ENCODE measurements at places on chromosomes 5 and 9.

DNA sequence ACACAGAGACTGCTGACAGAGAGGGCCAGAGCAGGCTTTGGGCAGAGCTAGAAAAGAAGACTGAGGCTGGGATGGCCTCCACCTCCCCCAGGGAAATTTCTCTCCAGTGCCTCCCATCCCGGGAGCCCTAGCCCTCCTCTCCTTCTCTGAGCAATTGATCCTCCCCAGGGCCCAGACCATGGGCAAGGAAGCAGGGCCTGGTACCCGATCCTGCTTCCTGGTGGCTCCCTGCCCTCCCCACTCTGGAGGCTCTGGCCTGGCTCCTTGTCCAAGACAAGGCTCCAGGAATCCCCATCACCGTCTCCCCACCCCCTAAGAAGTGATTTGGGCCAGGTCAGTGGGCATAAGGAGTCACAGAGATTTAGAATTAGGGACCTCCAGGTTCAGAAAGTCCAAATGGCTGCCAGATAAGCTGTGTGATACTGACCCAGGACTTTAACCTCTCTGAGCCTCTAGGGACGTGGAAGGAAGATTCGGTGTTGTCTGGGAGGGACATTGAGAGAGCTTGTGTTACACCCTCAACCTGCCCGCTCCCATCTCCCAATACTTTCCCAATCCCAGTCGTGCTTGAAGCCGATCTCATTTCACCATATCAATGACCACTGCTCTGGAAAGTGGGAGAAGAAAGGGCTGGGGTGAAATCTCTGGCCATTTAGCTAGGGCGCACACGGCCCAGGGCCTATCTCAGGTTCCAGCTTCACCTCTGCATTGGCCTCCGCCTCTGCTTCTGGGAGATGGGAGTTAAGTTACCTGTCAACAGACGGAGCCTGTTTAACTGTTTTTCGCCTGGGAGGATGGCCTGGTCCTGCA lies 25.8 kb upstream of the KIF12 start:
- no peak for DNase-seq

GRCh38 chr5:94802450-94802849 lies 184.0 kb downstream of the SLF1 start:
- no peak for DNase-seq

- DNase-seq: no peak
Measured at GRCh38 chr9:105219291-105219805, 25.1 kb upstream of the SLC44A1 start.

- no peak for DNase-seq
Measured at GRCh38 chr9:127897193-127897692, 2.2 kb downstream of the ST6GALNAC6 start.

DNA sequence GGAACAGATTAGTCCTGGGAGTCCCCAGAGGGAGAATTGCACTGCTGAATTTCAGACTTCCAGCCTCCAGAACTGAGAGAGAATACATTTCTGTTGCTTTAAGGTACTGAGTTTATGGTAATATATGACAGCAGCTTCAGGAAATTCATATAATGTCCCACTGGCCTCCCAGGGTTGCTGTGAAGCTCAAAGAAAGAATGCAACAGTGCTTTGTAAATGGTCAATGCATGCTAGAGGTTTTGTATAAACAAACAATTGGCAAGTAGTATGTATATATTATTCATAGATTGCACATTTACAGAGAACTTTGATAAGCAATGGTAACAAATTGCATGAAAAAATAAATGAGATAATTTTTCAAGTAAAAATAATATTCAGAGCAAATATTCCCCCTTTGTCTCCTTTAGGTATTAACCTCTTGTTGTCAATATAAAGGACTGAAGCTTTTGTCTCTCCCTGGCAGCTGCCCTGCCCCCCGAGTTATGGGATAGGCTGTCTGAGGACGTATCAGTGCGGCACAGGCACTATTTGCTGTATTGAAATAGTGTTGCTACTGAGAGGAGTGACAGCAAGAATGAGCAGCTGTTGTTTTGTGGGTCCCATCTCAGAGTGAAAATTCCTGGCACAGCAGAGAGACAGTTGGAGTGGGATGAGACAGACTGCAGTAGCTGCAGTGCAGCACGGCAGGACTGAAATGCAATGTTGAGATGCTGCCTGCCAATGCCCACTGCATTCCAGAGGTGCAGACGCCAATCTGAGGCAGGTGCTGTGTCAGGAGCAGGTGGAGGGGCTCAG lies 194.2 kb upstream of the GLRA1 start:
- no peak for DNase-seq

DNA sequence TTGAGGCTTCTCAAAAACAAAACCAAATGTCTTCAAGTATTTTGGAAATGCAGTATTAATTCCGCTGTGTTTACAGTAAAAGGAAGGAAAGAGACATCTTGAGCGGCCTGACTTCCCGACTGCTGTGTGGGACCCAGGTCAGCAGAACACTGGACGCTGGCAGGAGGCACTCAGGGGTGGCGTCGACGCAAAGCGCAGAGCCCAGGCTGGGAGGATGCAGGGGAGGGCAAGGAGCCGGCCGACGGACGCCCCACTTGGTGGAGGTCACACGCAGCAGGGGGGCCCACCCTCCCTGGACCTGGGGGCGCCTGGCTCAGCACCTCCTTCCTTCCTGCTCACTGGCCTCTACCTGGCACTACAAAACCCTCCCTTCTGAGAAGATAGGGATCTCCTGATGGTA lies 19.7 kb downstream of the SLC12A7 start:
- DNase-seq: no peak

- DNase-seq: no peak
Measured at GRCh38 chr9:84499969-84500582, 159.5 kb upstream of the SLC28A3 start.

DNA sequence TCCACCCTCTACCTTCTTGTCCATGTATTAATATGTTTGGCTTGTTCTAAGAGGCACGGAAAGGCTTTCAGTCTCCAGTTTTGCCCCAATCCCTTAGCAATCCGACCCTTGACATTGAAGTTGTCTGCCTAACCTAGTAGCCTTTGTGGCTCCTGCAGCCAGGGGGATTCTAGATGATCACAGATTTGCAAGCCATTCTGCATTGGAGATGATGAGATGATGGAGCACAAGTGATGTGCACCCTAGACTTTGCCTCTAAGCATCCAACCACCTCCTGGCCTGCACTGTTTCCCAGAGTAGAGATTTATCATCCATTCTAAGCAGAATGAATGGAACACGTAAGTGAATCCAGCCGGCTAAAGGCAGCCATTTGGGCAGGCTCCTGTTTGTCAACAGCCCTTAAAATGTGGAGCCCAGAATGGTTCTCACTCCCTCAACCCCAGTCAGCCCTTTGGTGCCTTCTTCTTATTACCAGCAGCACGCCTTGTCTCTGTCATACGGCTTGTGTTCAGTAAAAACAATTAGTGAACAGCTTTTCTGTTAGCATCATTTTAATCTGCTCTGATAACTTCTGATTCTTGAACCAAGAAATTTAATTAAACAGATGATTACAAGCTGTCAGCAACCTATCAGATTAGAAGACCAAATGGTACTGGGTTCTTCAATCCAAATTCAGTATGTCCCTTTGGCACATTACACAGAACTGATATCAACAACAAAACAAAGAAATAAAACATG lies 5.7 kb upstream of the TRAF1 start:
- DNase-seq: no peak

DNA sequence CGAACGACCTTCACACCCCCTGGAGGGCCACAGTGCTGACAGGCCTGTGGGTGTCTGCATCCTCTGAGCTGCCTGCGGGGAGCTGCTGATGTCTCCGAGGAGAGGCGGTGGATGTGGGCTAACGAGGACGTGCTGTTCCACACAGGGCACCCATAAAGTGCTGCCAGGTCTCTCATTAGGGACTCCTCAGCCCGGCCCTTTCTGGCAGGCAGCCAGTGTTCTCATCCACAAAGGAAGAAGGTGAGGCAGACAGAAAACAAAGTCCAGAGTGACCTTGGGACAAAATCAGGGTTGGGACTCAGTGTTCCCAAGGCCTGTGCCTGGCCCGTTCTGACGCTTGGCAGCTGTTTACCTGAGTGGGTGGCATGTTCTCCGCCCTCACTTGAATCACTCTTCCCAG lies 29.3 kb downstream of the CARTPT start:
- no peak for DNase-seq

DNA sequence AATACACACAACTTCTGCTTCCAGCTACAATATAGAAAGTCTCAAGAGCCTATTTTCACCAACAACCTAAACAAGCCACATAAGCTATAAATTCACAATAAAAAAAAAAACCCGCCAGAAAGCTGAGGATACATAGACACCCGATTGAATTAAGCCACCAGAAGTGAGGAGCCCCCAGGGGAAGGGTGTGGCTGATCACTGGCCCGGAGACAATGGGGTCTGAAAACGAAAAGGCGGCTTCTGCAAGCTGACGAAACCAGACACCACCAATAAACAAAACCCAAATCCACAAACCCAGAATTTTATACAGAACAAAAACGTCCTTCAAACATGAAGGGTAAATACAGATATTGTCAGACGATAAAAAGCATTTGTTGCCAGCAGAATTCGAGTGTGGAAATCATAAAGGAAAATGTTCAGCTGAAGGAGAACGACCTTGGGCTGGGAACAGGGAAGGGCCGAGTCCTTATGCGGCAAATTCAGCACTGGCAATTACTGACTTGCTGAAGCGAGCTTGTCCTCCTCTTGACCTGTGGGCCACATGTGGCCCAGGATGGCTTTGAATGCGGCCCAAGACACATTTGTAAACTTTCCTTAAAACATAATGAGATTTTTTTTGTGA lies 39.6 kb upstream of the CEP72 start:
- DNase-seq: no peak

GRCh38 chr9:92616655-92617111 lies 53.2 kb downstream of the IPPK start:
- no peak for DNase-seq

- DNase-seq: no peak
Measured at GRCh38 chr5:110823571-110823970, 84.8 kb downstream of the SLC25A46 start.

- DNase-seq: no peak
Measured at GRCh38 chr5:16687898-16688297, 71.1 kb upstream of the RETREG1 start.

DNA sequence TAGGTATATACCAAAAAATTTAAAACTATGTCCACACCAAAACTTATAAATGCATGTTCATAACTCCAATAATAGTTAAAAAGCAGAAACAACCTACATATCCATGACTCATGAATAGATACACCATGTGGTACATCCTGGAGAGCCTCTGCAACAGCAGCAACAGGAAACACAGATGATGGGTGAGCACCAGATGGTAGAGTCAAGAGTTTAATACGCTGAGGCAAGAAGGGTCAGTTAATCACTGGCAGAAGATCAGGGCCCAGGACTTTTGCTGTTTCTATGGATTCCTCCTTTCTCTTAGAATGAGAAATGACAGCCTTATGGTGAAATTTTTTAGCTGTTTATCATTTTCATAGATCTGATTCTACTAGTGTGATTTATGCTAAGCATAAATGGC lies 351.8 kb upstream of the ADAMTSL1 start:
- DNase-seq: no peak

- no peak for DNase-seq
Measured at GRCh38 chr5:176192094-176192721, 46.0 kb upstream of the SIMC1 start.

GRCh38 chr5:98275980-98276379 lies 497.5 kb upstream of the RGMB start:
- DNase-seq: no peak

DNA sequence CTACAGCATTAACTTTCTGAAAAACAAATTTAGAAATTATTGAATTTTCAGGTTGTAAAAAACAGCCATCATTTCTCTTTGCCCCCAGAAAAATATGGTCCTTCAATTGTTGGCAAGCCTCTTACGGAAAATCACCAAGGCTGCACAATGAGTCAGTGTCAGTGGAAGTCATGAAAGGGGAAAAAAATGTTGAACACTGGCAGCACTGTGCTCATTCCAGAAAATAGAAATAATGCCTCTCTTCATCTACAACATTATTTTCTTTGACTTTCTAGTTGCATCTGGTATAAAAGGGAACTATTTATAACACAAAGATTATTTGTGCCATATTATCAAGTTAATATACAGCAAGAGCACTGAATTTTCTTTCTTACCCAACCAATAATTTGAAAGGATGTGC lies 26.7 kb upstream of the STK32A start:
- DNase-seq: no peak

- DNase-seq: no peak
Measured at GRCh38 chr9:81597419-81598122, 91.8 kb downstream of the TLE1 start.

DNA sequence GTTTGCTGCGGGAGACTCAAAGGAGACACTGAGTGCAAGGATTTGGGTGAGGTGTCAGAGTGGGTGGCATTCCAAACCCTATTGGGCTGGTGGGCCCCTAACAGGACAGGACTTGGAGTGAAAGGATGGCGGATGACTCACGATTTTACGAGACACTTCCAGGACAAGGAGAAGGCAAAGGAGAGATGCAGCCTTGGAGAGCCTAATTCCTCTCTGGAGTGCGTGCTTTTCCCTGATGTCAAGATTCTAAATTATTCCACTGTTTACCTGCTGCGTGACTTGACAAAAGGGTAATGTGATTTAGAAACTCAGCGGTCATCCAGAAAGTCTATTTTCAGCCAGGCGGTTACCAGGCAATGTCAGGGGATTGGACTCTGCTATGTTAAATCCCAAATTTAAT lies 41.6 kb upstream of the CD180 start:
- DNase-seq: no peak

GRCh38 chr5:133977161-133977787 lies 8.8 kb upstream of the C5orf15 start:
- DNase-seq: no peak

DNA sequence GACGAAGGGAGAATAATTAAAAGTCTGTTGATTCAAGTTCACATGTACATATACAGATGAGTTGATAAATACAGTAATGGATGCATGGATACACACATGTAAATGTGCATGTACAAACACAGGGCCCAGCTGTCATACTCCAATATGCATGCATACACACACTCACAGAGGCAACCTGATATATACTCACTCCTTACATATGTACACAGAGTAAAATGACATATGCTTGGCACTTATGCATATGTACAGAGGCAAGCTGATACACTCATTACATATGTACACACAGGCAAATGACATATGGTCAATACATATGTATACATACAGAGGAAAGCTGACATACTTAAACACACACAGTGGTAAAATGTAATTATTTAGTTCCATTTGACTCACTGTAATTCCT lies 7.2 kb upstream of the TMEFF1 start:
- no peak for DNase-seq

- no peak for DNase-seq
Measured at GRCh38 chr9:133355881-133356357, 368 bp downstream of the SURF1 start.

DNA sequence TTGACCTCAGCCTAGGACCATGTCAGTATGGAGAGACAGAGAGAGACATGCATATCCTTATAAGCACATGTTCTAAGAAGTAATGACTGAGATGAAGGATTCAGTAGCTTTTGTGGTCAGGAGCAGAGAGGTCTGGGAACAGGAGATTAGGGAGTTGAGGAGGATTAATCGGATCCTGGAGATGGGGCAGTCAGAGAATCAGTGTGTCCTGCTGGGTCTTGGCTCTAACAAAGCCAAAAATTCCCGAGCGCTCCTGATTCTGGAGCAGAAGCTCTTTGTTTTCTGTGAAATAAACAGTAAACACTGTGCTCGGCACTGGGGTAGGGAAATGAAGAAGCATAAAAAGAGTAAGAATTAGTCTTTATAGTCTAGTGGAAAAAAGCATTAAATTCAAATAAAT lies 520.0 kb upstream of the CLINT1 start:
- DNase-seq: no peak

Measured in T-helper 22 cell (primary cell).